ENCODE measurements at places on chromosomes 12 and 14.

- no peak overlapping the region for H3K27ac ChIP-seq
- H3K36me3 ChIP-seq = no peaks in the 10 kb centered on the region
- peaks cover 1% of the 10 kb centered on the region for H3K4me1 ChIP-seq
- DNase-seq = no peak
Observed at GRCh38 chr14:88947646-88948598, 123.5 kb downstream of the TTC8 start.

GRCh38 chr14:103508521-103509329 lies 13.9 kb downstream of the CKB start:
- peaks cover 15% of the 10 kb centered on the region for H3K4me1 ChIP-seq
- H3K4me3 ChIP-seq = no peak overlapping the region
- no peaks in the 10 kb centered on the region for H3K27me3 ChIP-seq
- H3K27ac ChIP-seq = no peak overlapping the region
- H3K36me3 ChIP-seq = no peaks in the 10 kb centered on the region

- no peaks in the 10 kb centered on the region for H3K4me1 ChIP-seq
- H3K27ac ChIP-seq = no peak overlapping the region
- H3K27me3 ChIP-seq = no peaks in the 10 kb centered on the region
- no peak for DNase-seq
Observed at GRCh38 chr12:82555699-82556098, 131.0 kb upstream of the TMTC2 start.

DNA sequence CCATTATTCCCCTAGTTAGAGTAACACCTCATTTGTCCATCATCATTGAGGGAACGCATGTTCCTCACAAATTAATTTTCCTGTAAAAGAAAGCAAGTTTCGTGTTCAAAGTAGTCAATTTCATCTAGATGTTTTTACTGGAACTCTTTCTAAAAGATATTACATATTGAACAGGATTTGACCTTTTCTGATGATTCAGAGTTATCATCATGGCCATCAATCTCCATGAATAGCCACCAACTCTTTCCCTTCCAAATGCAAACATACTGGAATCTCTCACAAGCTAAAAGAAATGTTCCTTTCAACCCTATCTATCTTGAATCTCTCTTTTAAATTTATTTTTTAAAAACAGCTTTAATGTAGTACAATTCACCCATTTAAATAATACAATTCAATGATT lies 263.1 kb upstream of the FAR2 start:
- no peak overlapping the region for H3K27ac ChIP-seq
- no peak overlapping the region for H3K4me3 ChIP-seq
- DNase-seq = no peak
- H3K4me1 ChIP-seq = no peaks in the 10 kb centered on the region
- no peaks in the 10 kb centered on the region for H3K36me3 ChIP-seq
- H3K27me3 ChIP-seq = no peaks in the 10 kb centered on the region

DNA sequence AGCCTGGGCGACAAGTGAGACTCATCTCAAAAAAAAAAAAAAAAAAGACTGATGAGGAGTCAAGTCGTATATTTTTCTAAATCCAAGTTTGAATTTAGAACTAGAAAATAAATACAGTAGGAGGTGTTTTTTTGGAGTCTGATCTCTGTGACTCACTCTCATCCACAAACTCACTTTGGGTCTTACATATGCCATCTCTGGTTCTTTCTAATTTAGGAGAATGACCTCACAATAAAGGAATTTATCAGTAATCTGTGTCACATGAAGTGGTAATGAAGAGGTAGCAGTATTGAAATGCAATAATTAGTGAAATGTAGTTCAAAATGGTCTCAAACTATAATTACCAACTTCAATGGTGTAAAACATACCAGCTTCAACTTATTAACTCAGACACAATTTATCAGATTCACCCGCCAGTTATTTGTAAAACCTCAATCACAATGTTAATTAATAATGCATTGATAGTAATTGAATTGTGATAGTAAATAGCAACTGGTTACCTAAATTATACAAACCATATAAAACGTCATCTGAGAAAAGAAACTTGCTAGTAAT lies 4.4 kb upstream of the CFL2 start:
- no peaks in the 10 kb centered on the region for H3K27me3 ChIP-seq
- DNase-seq = no peak
- H3K36me3 ChIP-seq = no peaks in the 10 kb centered on the region
- H3K4me3 ChIP-seq = no peak overlapping the region
- H3K4me1 ChIP-seq = no peaks in the 10 kb centered on the region

Measured in ovary (tissue), 10 donors.